ENCODE measurements at places on chromosomes 2 and 18. TPM values are rescaled to one million over a fixed set of nuclear protein-coding genes. Genes with fewer than 3 reads are reported as not detected.

DNA sequence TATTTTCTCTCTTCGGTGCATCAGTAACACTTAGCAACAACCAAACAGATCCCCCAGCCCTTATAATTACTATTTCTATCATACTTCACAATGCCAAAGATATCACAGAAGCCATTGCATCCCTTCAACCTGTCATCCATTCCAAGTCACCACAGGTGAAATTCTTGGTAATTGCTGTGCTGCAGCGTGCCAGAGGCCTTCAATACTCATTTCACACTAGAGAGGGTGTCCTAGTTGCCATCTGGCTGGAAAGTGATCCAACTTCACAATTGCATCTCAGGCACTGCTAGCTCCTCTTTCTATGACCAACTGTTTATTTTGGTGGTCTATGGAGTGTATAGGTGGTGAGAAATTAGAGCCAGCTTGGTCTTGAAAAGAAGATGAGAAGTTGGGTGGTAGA, 131.2 kb downstream of the NUP35 start:
- H3K4me3 ChIP-seq = no peak overlapping the region
- no peaks in the 10 kb centered on the region for H3K4me1 ChIP-seq
- no peaks in the 10 kb centered on the region for H3K27me3 ChIP-seq
- DNase-seq = no peak

The OBSL1 gene
- 69.2 TPM for total RNA-seq

DNA sequence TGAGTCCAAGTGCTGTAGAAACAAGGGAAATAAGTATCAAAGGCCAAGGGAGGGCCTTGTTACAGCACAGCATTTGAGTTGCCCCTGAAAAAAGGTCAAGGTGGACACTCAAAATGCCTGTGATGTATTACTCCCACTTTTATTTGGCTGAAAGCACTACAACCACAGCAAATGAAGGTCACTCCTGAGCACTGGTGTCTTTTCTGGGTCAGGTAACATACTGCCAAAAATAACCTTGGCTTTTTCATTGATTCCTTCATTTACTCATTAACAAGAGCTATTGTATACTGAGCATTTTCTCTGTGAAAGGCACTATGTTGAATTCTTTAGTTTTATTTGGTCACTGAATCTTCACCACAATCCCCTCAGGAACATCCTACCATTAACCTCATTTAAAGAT, 590.3 kb downstream of the BCL11A start:
- no peak for DNase-seq
- no peaks in the 10 kb centered on the region for H3K4me1 ChIP-seq
- H3K27ac ChIP-seq = no peak overlapping the region

- DNase-seq = no peak
- H3K27me3 ChIP-seq = no peaks in the 10 kb centered on the region
- H3K4me1 ChIP-seq = no peaks in the 10 kb centered on the region
- H3K4me3 ChIP-seq = no peak overlapping the region
- peak overlapping the region; percentile 28 for H3K27ac ChIP-seq
- no peaks in the 10 kb centered on the region for H3K36me3 ChIP-seq
Measured at GRCh38 chr2:205700331-205701132, 18.2 kb downstream of the NRP2 start.

DNA sequence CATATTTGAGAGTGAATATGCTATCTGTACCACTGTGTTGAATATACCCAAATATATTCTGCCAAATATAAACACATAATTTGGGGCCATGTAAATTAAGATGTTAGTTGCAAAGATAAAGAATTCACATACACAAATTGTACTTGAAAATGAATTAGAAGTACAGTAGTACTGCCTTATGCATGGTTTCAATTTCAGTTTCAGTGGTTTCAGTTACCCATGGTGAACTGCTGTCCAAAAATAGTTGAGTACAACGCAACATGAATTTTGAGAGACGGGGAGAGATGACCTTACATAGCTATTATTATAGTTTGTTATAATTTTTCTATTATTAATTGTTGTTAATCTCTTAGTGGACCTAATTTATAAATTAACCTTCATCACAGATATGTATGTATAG, 1313.0 kb upstream of the FAM98A start:
- no peak overlapping the region for H3K27ac ChIP-seq
- H3K27me3 ChIP-seq = no peaks in the 10 kb centered on the region
- no peaks in the 10 kb centered on the region for H3K4me1 ChIP-seq
- H3K4me3 ChIP-seq = no peak overlapping the region
- DNase-seq = no peak
- no peaks in the 10 kb centered on the region for H3K36me3 ChIP-seq

- H3K36me3 ChIP-seq = no peaks in the 10 kb centered on the region
- H3K27ac ChIP-seq = no peak overlapping the region
- H3K27me3 ChIP-seq = no peaks in the 10 kb centered on the region
- no peaks in the 10 kb centered on the region for H3K4me1 ChIP-seq
- DNase-seq = no peak
Measured at GRCh38 chr2:83837823-83838222, 621.3 kb downstream of the SUCLG1 start.
